ENCODE measurements at places on chromosomes 4 and X.

DNA sequence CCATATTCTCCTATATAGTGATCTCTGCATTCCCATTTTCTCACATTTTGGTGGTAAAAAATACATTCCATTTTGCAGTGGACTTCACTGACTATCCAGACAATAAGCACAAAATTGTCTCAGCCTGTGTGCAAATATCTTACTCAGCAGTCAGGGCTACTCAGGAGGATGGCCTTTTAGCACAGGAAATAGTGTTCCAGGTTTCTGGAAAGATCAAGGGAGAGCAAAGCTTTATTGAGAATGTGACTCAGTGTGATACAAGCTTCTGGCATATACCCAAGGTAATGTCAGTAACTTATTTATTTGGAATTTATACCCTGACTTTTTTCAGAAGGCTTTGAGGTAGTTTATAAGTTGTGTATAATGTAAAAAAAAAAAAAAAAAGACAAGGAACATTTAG lies 233.4 kb downstream of the TEX13A start:
- no peak for DNase-seq

GRCh38 chr4:100169491-100170485 lies 20.5 kb downstream of the DDIT4L start:
- no peak for DNase-seq

DNA sequence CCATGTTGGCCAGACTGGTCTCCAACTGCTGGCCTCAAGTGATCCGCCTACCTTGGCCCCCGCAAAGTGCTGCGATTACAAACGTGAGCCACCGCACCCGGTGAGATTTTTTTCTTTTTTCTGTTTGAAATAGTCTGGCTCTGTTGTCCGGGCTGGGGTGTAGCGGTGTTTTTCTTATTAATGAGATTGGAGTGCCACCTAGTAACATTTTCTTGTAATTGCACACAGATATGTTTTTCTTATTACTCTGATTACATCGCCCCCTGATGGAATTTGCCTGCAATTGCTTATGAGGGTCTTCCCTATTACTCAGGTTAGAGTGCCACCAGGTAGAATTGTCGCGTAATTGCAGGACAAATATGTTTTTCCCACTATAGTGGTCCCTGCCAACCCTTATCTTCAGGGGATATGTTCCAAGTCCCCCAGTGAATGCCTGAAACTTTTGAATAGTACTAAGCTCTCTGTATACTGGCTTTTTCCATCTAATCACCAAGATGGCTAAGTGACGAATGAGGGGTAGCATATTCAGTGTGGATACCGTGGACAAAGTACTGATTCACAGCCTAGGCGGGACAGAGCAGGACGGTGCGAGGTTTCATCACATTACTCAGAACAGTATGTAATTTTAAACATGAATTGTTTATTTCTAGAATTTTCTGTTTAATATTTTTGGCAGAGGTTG lies 8.6 kb upstream of the PDHA1 start:
- no peak for DNase-seq

DNA sequence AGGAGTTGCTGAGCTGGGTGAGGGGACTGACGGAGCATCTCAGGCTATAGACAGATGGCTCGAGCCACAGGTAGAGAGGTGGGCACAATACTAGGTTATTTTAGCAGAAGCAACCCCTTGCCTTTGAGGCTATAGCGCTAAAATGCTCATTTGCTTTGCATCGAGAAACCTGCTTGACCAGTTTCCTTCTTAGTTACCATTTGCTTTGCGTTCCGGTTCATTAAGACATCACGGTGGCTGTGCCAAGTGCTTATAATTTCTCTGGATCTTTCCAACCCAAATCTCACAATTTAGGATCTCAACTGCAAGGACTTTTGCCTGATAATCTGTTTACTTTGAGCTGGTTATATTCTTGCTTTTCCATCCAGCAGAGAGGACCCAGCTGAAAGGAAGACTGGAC lies 40.8 kb downstream of the DLG3 start:
- DNase-seq = peak; percentile 65

DNA sequence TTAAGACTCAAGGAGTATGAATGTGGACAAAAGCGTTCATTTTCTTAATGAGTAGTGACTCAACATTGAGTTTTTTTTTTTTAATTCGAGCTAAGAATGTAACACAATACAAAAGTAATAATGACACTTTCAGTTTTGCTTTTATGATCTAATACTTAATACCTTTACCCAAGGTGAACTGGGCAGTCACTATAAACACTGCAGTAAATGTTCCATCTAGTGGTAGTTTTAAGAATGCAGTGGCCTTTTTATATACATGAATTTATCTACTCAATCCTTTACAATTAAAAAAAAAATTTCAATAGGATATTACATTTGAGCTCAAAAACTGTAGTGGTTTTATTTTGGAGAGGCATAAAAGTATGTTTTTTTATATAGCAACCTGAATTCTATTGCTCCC lies 33.9 kb downstream of the PDK3 start:
- no peak for DNase-seq

GRCh38 chr4:148287111-148287510 lies 155.1 kb downstream of the NR3C2 start:
- DNase-seq = no peak

DNA sequence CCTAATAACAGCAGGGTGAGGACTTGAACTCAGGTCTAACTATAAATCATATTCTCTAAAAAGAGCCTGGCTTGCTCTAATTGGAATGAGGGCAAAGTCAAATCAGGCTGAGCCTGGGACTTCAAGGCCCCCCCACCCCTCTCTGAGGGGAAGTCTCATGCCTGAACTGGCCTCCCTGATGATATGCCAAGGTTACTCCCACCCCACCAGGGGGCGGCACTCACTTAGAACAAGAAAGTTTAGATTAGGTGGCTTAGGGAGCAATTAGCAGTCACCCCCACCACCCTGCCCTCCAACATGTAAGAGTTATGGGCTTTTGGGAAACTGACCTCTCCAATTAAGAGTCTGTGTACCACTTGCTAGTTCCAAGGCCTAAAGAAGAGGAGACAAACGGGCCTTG lies 2.7 kb downstream of the FOXO4 start:
- DNase-seq = no peak

DNA sequence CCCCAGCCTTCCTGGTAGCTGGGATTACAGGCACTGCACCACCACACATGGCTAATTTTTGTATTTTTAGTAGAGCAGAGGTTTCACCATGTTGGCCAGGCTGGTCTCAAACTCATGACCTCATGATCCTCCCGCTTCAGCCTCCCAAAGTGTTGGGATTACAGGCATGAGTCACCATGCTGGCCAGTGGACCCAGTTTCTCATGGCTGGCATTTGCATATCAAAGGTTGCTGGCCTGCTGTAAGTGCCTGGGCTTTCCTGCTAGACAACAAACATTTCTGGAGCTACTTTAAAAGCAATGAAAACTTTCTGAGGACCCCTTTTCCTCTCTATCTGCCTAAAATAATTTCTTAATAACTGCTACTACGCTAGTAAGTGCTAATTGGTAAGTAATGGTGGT lies 228.2 kb downstream of the PCDH10 start:
- DNase-seq = no peak

GRCh38 chr4:54945838-54946237 lies 179.6 kb downstream of the KDR start:
- DNase-seq = no peak

DNA sequence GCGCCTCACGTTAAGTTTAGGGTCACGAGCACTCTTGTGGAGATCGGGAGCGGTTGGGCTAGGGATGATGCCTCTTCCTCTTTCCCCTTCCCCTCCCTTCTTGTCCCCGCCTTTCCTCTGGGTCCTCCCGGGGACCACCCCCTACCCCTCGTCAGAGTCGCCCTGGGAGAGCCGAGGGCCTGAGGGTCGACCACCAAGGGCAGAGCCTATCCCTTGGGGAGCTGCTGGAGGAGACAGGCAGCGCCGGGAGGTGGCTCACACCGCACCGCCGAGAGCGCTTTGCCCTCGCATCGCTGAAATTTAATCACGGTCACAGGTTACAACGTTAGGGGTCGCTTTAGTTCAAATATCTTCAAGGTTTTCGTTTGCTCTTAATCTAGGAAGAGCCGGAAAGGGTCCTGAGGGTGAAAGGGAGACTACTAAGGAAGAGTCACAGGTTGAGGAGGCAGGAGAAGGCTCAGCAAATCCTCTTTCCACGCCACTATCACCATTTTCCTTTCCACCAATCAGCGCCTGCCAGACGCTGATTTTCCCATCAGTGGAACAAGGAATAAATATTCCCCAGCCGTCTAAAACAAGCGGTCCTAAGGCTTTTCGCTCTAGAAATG lies 528 bp upstream of the SNCA start:
- no peak for DNase-seq

DNA sequence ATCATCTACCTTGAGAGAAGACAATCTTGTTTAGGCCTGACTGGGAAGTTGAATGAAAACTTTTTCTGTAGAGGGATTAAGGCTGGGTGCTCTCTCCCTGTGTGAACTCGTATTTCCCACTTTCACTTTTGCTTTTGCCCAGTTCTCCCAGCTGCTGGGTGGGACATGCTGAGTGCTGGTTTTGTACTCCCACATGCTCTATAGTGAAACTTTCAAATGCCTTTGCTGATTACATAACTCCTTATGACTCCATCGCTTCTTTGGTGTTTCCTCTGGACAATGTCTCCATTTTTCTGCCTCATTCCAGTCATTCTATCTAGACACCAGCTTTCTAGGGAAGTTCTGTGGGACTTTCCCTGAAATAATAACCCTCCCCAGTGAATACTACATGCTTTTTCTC lies 100.5 kb downstream of the CLNK start:
- DNase-seq = no peak

- no peak for DNase-seq
Observed at GRCh38 chr4:98955229-98955628, 26.3 kb upstream of the EIF4E start.

DNA sequence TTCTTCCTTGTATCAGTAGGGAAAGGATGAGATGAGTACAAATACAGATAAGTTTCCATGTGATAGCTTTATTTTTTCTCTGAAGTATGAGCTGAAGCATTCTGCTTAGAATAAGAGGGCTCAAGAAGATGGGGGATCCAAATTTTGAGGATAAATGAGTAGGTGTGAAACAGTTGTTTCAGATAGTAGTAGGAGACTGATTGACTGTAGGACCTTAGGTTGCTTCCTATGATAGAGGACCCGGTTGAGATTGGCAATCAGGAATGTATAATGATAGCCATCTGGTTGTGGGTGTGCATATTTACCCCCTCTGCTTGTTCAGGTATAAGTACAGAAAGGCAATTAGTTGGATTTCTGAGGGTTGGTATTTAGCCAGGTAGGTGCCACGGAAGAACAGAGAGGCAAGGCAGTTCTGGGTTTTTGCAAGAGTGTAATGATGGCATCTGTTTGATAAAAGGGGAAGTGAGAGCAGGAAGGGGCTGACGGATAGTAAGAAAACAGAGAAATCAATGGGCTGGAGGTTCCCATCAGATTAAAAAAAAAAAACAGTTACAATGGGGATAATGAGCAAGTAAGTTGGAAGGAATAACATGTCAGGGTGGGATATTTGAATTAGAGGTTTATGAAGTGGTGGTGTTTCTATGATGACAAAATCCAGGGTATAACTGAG lies 13.7 kb downstream of the OCRL start:
- DNase-seq = no peak

GRCh38 chr4:13240066-13240465 lies 244.1 kb downstream of the RAB28 start:
- no peak for DNase-seq

GRCh38 chr4:24858550-24858949 lies 54.3 kb downstream of the CCDC149 start:
- no peak for DNase-seq

GRCh38 chr4:123676071-123676889 lies 279.7 kb downstream of the SPRY1 start:
- DNase-seq = no peak

- no peak for DNase-seq
Observed at GRCh38 chrX:131812847-131813825, 210.0 kb upstream of the STK26 start.

DNA sequence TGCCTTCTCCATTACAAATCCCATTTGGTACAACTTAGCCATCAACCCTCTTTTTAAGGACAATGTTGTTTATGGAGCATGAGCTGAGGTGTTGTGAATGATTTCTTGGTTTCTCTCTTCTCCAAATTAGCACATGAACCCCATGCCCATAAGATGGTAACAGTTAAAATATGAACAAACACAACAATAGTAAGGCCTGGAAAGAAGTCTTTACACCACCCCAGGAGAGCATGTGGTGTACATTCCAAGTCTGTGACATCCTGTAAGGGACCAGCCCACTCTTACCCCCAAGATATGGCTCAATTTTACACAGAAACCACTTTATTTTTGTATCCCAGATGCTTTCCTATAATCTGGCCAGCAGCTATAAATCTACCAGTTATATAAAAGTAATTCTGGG lies 226.1 kb downstream of the COX18 start:
- no peak for DNase-seq

DNA sequence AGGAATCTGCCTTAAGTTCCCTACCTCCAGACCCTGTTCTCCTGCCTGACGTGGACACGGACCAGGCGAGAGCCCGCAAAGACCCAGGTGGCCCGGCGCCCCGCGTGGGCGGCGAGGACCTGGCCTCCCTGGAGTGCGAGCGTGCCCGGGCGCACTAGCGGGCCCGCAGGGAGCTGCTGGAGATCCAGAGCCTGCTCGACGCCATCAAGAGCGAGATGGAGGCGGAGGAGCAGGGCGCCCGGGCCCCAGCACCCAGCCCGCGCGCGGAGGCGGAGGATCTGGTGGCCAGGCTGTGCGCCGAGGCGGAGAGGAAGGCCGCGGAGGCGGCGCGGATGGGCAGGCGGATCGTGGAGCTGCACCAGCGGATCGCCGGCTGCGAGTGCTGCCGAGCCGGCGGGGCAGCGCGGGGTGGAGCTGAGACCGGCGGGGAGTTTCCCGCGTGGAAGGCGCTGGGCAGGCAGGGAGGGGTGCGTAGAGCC lies 18.2 kb downstream of the MRFAP1 start:
- no peak for DNase-seq

DNA sequence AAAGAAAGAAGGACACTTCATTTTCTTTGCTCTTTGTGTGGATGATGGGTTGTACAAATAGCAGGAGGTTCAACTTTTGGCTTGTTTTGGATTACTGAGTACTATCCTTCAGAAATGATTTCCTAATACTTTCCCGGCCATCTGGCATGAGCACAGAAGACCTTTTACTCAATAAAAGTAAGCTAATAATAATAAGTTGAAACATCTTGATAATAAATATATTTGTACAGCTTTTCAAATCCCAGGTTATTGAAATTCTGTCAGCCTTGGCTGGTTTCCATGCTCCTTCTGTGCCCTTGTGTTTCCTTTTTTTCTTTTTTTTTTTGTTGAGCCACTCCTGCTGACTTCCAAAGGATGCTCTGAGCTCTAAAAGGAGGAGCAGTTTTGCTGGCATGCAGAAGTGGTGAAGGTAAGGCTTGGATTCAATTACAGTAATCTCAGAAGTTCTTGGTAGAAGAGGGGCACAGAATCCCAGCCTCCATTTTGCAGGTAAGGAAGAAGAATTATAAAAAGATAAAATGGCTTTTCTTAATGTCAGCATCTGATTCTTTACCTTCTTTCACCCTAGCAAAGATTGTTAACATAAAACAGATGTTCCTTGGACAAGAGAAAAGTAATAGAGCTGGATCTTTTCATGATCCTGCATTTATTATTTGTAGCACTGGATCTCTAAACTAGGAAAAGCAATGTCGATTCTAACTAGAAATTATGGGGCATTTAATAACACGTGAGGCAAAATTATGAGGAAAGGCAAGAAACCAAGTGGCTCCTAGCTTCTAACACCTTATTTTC lies 31.9 kb downstream of the REPS2 start:
- DNase-seq = no peak
